ENCODE measurements at places on chromosomes 4 and X.

DNA sequence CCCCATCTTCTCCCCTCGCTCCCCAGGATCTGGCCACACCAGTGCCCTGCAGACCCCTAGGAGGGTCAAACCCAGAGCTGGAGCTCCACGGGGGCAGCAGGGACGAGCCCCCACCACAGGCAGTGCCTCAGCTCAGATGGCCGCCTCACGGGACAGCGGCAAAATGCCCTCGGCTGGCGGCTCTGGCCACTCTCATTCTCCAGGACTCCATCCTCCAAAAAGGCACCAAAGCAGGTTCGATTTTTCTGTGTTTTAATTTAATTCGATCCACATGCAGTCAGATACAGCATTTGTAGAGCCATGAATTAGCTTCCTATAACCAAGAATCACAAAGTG is 8.3 kb downstream of the FAM53A start:
- no peak for DNase-seq

DNA sequence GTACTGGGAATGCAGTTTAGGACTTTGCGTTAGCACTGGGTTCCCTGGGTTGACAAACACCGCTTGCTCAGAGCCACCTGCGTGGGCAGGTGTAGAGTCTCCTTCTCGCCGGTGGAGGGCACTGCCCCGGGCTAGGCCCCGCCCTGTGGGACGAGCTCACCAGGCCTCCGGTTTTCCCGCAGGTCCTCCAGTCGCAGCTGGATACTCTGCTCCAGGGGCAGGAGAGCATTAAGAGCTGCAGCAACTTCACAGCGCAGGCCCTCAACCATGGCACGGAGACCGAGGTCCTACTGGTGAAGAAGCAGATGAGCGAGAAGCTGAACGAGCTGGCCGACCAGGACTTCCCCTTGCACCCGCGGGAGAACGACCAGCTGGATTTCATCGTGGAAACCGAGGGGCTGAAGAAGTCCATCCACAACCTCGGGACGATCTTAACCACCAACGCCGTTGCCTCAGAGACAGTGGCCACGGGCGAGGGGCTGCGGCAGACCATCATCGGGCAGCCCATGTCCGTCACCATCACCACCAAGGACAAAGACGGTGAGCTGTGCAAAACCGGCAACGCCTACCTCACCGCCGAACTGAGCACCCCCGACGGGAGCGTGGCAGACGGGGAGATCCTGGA is 49.2 kb upstream of the MND1 start:
- DNase-seq: no peak

- no peak for DNase-seq
Observed at GRCh38 chr4:169869490-169869889, 111.7 kb upstream of the HPF1 start.

- DNase-seq: no peak
Observed at GRCh38 chr4:120025516-120025915, 41.1 kb downstream of the MAD2L1 start.

DNA sequence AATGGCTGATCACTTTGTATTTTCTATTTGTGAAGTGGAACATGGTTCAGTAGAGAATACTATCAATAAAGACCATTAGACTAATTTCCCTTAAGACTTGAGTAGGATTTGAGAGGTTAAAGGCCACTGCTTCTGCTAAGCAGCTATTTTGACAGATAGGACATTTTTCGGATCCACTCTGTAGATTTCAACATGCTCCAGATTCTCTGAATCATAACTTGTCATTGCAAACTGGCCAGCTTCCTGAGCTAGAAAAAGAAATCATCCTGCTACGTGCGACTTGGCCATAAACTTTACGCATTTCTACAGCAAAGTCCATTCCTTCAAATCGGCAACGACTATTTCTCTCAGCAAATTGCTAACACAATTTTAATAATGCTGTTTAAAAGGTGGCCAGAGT is 55.2 kb downstream of the MGST2 start:
- no peak for DNase-seq

DNA sequence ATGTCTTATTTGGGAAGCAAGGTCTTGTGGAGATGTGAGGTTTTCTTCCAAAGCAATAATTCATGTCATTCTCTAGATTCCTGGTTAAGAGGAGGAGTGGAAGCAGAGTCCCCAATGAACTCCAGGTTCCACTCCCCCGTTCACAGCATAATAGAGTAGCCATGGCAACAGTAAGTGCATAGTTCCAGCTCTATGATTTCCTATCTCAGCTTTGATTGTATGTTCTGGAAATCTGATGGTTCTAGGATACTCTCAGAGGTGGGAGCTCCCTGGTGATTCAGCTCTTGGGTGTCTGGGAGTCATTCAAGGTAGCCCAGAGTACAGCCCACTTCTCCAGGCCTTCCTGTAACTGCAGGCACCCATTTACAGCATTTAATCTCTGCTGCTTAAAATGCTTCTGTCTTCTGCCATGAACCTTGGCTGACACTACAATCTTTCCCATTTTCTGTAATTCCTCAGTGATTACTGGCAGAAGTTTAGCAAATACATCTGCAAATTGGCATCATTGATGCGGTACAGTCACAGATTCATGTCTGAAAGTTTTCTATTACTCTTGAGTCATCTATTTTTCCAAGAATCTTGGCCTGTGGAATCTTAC is 242.0 kb downstream of the MAPK10 start:
- DNase-seq: no peak

- DNase-seq: no peak
Observed at GRCh38 chrX:39907964-39908661, 189.6 kb downstream of the BCOR start.

DNA sequence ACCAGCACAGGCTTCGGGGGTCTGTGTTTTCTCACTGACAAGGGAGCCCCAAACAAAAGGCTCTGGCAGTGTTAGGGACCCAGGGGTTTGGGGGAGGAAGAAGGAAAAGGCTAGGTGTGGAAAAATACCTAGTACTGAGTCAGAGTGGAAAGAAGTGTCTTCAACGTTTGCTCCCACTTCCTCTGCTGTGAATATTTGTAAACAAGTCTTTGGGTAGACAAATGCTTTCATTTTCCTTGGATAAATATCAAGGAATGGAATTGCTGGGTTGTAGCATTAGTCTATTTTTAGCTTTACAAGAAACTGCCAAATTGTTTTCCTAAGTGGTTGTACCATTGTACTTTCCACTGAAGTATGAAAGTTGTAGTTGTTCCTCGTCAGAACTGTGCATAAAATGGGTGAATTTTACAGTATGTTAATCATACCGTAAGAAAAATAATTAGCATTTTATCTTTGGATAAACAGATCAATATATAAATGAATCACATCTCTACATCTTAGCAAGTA is 17.4 kb downstream of the COL4A5 start:
- DNase-seq: no peak

- DNase-seq: no peak
Observed at GRCh38 chr4:138500869-138501268, 258.7 kb upstream of the SLC7A11 start.

DNA sequence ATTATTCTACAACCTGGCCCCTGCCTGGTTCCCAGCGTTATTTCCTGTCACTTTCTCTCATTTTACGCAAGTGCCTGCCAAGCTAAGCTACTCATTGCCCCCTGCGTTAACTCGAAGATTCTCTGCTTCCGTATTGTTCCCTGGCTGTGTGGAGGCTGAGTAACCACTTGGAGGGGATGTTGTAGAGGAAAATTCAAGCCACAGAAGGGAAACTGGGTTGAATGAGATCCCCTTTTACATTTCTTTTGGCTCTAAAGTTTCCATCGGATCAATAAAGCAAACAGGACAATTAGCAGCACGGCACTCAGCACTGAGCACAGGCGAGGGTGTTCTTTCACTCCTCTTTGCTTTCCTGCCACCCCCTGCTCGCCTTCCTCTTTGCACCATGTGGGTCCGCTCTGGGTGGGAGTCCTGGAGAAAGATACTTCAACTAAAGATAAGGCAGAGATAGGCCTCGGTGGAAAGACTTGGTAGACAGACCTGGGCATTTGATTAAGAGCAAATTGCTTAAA is 4.2 kb upstream of the TMSB4X start:
- no peak for DNase-seq

DNA sequence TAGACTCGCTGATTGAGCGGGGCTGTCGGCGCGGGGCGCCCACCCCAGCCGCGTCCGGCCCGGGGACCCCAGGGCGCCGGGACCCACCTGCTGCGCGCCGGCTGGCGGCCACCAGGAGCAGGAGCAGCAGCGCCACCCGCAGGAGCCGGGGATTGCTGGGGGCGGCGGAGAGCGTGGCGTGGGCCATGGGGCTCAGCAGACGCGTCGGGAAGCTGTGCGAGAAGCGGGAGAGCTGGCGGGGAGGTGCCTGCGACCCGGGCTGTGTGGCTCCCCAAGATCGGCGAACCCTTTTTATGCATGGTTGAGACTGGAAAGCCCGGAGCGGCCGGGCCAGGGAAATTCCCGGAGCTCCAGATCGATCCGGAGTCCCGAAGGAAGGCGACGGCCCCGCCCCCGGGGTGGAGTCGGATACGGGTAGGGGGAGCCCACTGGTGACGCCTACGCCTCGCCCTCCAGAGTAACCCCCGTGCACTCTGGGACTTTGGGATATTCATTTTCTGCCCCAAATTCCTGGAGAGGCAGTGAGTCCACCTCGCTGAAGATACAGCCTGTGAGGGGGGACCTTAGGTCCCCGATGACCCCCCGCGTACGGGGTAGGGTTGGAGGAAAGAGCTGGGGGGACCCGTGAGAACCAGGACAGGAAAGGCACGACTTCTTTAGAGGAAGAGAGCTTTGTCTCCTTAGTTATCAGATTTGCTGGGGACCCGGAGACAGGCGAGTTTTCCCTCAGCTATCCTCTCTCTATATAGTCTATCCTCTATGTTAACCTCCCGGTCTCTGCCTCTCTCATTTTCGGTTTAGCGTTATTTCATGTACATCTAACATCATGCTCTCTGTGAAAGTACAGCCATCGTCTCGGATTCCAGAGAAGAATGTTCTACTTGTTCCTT is at the start of gene CXCL3:
Gene CXCL3, minus strand, starts transcription at position 265 of the 890 bp plus-strand sequence. Its CDS starts 78 bp downstream, at position 187.
- no peak for DNase-seq

DNA sequence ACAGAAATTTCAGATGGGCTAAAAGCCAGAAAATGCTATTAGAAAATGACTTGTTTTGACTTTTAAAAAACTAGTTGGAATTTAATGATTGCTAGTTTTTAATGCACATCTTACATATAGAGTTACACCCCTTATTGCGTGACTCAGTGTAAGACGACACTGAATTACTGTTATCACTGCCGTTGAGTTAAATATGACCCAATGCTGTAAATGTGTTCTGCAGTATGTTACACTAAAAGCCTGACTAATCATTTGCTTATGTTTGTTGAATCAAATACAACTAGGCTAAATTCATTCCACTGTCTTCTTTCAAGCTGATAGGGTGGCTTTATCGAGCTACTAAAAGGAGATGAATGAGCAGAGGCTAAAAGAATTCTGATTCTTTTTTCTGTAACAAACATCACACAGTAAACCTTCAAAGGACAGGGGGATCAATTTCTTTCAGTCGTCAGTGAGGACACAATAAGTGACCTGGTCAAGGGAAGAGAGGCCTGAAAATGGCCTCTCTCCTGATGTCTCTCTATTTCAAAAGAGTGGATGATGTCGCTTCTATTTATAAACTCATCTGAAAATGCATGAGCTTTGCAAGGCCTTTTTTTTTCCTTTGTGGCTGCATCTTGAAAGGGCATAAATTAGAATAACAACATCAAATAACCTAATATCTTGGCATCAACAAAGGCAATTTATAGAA is 142.2 kb upstream of the KCNIP4 start:
- no peak for DNase-seq

- DNase-seq: no peak
Observed at GRCh38 chr4:98771959-98772632, 113.7 kb upstream of the TSPAN5 start.

GRCh38 chrX:65035446-65035770 is 59.2 kb upstream of the ZC4H2 start:
- no peak for DNase-seq

DNA sequence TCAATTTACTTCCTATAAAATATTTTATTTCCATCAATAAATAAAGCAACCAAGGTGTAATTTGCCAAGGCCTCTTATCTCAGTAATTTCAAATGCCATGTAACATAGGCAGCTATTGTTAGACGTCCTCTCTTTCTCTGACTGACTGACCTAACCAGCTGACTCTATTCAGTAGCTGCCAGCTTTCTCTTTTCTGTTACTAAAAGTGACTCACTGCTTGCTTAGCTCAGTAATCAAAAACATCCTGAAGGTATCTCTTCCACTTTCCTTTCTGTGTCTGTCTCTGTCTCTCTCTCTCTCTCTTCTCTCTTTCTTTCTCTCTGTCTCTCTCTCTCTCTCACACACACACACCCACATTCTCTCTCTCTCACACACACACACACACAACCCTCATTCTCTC is 134.2 kb downstream of the SPOCK3 start:
- DNase-seq: no peak

- DNase-seq: no peak
Observed at GRCh38 chr4:33959519-33959918, 2284.8 kb downstream of the ARAP2 start.

- DNase-seq: no peak
Observed at GRCh38 chrX:118964252-118964651, 10.2 kb upstream of the LONRF3 start.

DNA sequence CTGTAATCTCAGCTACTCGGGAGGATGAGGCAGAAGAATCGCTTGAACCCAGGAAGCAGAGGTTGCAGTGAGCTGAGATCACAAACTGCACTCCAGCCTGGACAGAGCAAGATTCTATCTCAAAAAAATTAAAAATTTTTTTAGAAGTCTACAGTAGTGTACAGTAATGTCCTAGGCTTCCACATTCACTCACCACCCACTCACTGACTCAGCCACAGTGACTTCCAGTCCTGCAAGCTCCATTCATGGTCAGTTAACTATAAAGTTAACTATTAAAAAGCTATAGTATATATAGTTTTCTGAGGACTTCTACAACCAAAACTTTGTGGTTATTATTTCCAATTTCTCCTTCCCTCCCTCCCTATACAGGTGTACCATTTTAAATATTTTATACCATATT is 34.7 kb upstream of the NEUROG2 start:
- no peak for DNase-seq

GRCh38 chr4:81757691-81758090 is 286.0 kb upstream of the RASGEF1B start:
- DNase-seq: no peak

DNA sequence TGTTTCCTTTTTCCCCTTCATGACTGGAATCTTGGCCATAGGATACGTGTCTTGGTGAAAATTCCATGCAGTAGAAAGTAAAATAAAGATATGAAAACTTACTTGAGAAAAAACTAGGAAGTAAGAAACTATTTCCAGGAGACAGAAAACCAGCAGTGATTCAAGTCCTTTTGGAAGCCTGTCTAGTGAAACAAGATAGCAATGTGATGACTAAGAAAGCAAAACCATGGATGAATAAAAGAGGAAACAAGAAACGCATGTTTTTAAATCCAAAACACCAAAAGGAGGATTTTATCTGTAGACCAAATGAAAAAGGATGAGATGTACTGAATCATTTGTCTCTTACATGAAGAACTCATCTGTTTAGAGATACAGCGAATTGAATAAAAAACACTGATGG is 1430.0 kb downstream of the ARAP2 start:
- DNase-seq: no peak

Data from cerebellar nuclear complex (tissue), 1 donor.